Nucleus accumbens (tissue), 56 donors: ENCODE measurements at places on chromosomes 7 and 10.

GRCh38 chr7:151346-152050, 40.9 kb upstream of the FAM20C start:
- DNase-seq = no peak

DNA sequence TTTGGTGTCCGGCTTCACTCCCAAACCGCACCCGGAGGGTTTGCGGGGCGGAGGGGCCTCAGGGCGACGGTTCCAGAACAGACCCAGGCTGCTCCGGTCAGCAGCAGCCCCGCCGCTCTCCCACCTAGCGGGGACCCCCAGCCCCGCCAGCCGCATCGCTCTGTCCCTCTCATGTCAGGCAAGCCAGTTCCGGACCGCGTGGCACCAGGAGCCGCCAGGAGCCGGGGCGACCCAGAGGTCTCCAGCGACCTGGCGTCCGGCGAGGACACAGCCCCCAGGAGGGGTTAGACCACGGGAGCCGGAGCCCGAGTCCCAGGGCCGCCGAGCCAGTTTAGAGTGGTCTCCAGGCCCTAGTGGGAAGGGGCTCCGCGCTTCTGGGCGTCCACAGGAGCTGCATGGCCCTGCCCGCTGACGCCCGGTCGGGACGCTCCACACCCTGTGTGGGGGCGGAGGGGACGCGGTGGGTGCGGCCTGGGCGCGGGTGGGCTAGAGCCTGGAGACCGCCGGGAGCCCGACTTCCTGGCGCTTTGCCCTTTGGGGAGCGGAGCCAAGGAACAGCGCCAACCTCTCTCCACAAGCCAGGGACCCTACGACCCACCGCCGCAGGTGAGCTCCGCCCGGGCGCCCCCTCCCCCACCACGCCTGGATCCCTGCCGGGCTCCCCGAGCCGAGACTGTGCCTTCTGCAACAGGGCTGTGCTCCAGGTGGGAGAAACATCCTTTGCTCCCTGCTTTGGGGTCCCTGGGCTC, 43.4 kb downstream of the ZNF117 start:
- DNase-seq = no peak

DNA sequence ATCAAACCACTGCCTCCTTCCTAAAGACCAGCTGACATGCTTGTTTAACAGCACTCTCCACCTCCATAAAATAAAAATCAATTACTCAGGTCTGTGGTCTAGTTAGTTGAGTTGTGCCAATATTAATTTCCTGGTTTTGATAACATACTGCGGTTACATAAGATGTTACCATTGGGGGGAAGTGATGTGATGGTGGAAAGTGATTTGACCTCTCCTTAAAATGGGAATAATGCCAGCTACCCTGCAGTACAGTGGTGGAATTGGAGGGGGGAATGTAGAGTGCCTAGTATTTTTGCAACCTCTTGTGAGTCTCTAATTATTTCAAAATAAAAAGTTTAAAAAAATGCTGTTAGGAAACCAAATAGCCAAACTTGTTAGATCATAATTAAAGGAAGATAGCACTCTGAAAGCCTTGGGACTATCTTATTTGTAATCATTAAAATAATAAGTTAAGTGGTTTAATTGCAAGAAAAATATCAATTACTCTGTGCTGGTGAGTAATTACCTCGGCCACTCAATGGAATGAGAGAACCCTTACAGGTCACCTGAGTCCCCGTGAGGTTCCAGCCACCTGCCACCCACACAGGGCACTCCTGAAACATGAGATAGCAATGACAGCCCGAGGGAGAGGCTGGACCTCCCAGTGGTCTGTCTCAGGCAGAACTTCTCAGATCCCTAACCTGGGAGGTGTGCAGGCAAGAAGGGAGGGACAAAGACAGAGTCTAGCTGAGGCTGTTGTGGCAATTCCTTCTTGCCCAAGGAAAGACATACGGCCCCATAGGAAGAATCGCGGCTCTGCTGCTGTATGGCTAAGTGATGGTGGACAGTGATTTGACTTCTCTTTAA, 94.1 kb downstream of the SH3PXD2A start:
- no peak for DNase-seq

GRCh38 chr7:132709971-132710567, 133.8 kb upstream of the PLXNA4 start:
- DNase-seq = no peak

DNA sequence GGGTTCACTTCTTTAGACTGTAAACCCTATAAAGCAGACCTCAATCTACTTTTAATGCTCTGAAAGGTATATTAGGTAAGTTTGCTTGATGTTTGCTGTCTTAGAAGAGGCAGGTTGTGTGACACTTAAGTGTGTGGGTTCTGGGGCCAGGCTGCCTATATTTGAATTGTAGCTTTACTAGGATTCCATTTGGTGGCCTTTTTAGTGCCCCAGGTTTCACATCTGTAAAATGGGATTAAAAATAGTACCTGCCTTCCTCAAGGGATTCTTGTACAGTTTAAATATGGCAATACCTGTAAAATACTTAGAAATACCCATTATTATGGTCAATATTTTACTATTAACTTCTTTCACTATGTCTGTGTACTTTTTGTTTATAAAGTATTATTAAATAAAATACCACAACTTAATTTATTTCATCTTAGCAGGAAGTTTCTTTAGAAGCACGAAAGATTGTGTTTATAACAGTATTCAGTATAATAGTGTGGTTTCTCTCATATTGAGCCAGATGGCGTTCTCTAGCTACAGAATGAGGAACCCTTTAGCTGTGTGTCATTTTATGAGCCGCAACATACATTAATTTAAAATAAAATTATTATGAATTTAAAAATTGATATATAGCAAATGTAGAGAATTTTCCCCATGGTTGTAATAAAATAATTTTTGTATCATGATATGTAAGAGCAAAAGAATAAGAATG, 94.2 kb downstream of the CDK14 start:
- no peak for DNase-seq
